ENCODE measurements at places on chromosomes 1 and 21. TPM values are rescaled to one million over a fixed set of nuclear protein-coding genes. Genes with fewer than 3 reads are reported as not detected.

GRCh38 chr21:29072873-29073221, 601 bp downstream of the CCT8 start:
- peaks cover 30% of the 10 kb centered on the region for H3K4me1 ChIP-seq
- H3K4me3 ChIP-seq = peak overlapping the region; percentile 73
- peaks cover 32% of the 10 kb centered on the region for H3K36me3 ChIP-seq
- H3K27me3 ChIP-seq = no peaks in the 10 kb centered on the region
- DNase-seq = no peak

- peaks cover 20% of the 10 kb centered on the region for H3K4me1 ChIP-seq
- H3K27ac ChIP-seq = no peak overlapping the region
- H3K27me3 ChIP-seq = no peaks in the 10 kb centered on the region
- no peak overlapping the region for H3K4me3 ChIP-seq
- no peaks in the 10 kb centered on the region for H3K36me3 ChIP-seq
Observed at GRCh38 chr1:171210355-171210754, 25.3 kb downstream of the FMO2 start.

GRCh38 chr1:194252199-194252598, 1065.8 kb upstream of the B3GALT2 start:
- no peaks in the 10 kb centered on the region for H3K4me1 ChIP-seq
- H3K36me3 ChIP-seq = no peaks in the 10 kb centered on the region
- H3K27me3 ChIP-seq = no peaks in the 10 kb centered on the region
- no peak overlapping the region for H3K4me3 ChIP-seq
- no peak for DNase-seq

MR1 gene
- 17.4 TPM for total RNA-seq

All from SJSA1 (cell line).